ENCODE measurements at places on chromosomes 12 and 14.

DNA sequence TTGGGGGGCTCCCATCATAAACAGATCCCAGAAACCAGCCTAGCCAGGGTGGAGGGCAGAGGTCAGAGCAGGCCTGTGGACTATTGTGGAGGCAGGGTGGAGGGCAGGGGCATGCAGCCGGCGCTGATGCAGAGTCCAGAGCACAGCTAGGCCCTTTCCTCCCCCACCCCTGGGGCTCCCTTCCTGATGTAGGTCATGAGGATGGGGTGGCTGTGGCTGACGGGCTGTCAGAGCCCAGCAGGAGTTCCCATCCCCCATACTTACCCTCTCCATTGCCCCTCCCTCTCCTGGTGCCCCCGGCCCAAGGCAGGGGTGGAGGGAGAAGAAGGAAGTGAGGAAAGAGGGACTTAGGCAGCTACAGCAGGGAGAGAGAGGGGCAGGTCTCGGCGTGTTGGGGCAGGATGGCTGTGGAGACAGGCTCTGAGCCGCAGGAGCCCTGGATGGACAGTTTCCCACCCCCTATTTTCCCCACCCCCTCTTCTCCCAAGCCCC, 5.7 kb upstream of the ZNF385A start:
- no peak for DNase-seq

DNA sequence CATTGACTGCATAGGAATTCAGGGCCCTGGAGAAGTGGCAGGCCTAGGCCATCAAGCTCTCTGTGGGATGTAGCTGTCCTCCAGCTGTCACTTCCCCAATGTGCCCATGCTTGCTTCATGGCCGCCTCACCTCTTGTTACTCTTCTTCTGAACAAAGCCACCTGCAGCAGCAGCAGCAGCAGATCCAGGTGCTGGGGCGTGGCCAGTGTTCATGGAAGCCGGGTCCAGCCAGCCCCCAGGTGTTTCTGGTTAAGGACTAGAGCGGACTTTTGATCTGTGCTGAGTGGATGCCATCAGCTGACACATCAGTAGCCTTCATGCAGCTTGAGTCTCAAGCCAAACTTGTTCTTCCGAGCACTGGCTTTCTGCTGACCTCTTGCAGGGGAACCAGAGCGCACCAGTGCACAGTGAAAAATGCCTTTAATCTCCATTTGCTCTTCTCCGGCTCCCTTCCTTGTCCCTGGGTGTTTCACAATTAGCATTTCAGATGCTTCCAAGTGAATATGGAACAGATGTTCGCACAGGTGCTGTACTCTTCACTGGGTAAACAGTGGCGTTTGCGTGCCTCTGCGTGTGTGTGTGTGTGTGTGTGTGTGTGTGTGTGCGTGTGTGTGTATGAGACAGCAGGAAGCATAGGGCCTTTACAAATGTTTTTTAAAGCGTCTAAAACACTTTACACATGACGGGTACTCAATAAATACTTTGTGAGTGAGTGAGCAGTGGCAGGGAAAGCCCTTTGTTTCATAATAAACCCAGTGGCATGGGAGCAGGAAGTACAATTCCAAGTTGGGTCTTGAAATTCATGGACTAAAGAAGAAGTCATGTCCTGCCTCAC, 20.1 kb downstream of the TPCN1 start:
- no peak for DNase-seq

DNA sequence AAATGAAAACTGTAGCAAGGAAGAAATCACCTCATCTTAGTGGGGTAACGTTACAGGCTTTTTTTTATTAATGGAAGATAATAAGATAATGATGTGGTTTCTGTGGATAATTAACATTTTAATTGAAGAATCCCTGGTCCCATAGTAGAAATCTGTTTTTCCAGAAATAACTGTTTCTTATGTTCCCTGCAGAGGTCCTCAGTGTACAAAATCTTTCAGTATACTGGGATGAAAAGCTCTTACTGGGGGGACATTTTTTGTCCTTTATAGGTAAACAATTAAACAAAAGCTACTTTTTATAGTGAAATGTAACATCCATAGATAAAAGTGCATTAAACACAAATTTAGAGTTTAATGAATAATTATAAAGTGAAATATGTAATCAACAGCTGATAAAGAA, 312.2 kb downstream of the ATXN7L3B start:
- DNase-seq, result no peak

GRCh38 chr12:13573698-13574321, 377.3 kb downstream of the EMP1 start:
- no peak for DNase-seq

DNA sequence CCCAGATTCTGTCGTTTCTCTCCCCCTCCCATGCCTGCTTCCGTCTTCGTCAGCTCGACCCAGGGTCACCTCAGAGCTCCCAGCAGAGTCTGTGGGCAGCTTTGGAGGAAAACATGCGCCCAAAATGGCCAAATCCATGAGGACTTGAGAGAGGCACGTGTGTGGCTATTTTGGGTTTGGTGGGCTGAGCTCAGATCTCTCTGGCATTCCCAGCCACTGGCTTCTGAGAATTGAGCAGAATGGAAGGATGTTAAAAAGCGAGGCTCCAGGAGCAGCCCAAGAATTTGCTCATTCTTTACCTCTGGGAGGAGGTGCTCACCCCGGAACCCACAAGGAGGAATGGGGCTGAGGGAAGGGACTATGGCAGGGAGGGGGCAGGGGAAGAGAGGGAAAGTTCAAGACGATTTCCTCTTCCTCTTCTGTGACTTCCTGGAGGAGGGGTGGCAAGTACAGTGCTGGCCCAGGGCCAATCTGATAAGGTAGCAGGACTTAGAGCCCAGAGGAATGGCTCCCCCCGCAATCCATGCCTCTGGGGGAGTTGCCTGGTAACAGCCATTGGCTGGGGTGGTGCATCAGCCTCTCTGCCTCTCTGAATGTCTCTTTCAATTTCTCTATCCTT, 20.1 kb downstream of the TSPAN9 start:
- no peak for DNase-seq

DNA sequence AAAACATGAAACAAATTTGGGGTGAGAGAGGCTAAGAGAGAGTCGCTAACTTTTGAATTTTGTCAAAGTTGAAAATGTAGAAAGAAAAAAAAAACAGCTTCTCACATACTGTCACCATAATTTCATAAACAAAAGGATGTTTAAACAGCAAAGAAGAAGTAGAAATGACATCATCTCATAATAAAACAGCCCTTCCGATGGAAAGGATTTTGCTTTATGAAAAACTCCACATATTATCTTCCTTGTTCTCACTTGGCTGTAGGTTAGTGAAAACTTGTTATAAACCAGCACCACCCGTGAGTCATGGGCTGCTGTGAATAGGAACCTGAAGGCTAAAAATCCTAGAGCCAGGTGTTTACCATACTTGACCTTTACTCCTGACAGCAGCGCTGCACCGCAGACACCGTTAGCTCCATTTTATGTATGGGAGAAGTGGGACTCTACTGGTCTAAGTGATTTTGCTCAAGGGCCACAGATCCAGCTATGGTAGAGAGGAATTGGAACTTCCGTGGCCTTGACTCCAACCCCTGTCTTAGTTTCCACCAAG, 63.0 kb upstream of the VRK1 start:
- DNase-seq, result no peak

GRCh38 chr12:65892841-65893251, 68.6 kb downstream of the HMGA2 start:
- no peak for DNase-seq

DNA sequence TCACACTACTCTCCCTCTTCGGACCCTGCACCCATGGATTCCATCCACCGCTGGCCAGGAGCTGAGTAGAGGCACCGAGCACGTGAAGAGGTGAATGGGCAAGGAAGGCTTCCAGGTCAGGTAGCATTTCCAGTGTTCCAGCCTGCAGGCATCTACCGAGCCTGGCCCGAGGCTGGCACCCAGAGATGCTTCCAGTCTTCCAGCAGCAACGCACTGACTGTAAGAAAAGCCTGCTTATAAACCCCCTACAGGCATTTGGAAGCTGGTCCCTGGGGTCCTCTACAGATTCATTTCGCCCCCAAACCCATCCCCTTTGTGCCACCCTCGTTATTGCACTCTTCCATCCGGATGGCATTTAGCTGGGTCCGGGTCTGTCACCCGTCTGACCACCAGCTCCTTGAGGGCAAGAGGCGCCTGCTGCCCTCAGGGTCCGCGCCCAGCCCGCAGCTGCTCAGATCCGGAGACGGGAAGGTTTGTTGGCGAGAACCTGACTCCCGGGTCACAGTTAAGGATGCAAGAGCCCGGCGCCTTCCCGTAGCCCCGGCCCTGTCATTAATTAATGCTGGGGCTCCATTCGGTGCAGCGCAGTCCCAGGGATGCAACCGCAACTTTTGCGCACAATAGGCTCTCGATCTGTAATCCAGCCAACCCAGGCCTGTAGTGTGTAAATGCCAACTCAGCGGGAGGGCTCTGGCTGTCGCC, 614 bp upstream of the MARK3 start:
- no peak for DNase-seq

GRCh38 chr14:59256331-59256730, 67.9 kb downstream of the DAAM1 start:
- no peak for DNase-seq

- DNase-seq, result no peak
Measured at GRCh38 chr12:131147894-131148293, 194.2 kb downstream of the ADGRD1 start.

DNA sequence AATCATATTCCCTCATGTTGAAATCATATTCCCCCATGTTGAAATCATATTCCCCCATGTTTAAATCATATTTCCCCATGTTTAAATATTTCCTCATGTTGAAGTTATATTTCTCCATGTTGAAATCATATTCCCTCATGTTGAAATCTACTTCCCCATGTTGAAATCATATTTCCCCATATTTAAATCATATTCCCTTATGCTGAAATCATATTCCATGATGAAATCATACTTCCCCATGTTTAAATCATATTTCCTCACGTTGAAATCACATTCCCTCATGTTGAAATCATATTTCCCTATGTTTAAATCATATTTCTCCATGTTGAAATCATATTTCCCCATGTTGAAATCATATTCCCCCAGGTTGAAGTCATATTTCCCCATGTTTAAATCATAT, 34.6 kb upstream of the ADGRD1 start:
- DNase-seq, result no peak

GRCh38 chr12:80262346-80262745, 163.0 kb downstream of the OTOGL start:
- DNase-seq, result no peak

- DNase-seq, result no peak
Measured at GRCh38 chr12:79114896-79115295, 250.3 kb downstream of the SYT1 start.

DNA sequence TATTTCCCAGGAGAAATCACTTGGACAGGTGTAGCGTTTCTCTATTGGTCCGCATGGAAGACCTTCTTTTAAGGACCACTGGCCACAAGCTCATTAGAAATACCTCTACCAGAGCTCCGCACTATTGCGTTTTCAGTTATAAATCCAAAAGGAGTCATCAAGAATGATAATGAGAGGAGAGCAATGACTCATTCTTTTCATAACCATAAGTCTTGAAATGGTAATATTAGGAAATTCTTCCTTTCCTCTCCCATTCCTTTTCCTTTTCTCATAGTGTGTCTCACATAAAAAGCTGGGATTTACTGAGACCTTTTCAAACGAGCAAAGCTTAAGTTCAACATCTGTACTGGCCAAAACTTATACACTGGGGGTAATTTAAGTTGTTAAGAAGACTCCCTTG, 215.7 kb downstream of the CPNE8 start:
- DNase-seq, result no peak

All from pulmonary artery endothelial cell (primary cell).